Muscle of back (tissue), 13 donors: ENCODE measurements at places on chromosomes 1 and 21.

GRCh38 chr1:67945733-67946374 is 104.6 kb downstream of the DIRAS3 start:
- peak; percentile 66 for DNase-seq

DNA sequence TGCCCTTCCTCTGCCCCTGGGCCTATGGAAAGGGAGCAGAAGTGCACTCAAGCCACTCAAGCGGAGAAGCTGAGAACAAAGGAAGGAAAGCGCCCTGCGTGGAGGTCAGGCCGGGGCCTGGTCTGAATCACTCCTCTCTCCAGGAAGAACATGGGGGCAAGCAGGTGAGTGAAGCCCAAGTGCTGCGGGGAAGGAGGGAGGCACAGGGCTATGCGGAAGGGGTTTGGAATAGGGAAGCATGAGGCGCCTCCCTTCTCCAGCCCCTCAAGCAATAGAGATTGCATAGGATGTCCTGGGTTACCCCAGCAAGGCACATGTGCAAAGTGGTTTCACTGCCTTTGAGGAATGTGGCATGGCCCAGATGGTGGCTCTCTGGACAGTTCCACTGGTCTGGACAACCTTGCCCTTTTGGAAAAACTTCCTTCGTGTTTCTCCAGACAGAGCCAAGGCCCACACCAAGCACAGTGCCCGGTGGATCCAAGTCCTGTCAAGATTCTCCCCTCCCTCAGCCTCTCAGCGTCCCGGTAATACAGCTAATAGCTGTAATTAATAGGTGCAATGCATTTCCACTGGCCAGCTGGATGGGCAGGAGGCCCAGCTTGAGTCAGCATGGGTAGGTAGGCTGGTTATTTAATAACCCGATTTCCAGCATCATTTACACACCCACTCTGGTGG is 13.7 kb downstream of the BLACAT1 start:
- DNase-seq: no peak

GRCh38 chr1:12556368-12556930 is 61.6 kb downstream of the DHRS3 start:
- DNase-seq: peak; percentile 81

DNA sequence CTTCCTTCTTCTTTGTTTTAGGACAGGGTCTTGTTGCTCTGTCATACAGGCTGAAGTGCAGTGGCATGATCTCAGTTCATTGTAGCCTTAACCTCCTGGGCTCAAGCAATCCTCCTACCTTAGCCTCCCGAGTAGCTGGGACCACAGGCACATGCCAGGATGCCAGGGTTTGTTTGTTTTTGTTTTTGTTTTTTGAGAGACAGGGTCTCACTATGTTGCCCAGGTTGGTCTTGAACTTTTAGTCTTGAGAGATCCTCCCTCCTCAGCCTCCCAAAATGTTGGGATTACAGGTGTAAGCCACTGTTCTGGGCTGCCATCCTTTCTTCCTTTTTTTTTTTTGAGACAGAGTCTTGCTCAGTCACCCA is 56.5 kb upstream of the SLC45A1 start:
- DNase-seq: no peak

DNA sequence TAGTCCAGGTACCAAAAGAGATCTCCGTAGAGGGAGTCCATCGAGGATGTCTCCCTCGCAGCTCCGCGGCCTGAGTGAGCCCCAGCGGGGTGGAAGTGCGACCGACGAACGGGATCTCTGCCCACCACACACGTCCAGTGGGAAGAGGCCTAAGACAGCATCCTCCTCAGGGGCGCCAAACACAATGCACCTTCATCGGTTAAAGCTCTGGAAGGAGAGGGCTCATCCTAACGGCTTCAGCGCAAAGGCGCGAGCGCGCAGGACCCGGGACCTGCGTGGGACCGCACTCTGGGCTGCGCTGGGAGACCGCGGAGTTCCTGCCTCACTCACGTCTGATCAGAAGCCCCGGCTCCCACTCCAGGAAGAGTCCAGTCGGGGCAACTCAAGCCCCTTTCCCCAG is 7.6 kb downstream of the SLC25A24 start:
- DNase-seq: no peak

DNA sequence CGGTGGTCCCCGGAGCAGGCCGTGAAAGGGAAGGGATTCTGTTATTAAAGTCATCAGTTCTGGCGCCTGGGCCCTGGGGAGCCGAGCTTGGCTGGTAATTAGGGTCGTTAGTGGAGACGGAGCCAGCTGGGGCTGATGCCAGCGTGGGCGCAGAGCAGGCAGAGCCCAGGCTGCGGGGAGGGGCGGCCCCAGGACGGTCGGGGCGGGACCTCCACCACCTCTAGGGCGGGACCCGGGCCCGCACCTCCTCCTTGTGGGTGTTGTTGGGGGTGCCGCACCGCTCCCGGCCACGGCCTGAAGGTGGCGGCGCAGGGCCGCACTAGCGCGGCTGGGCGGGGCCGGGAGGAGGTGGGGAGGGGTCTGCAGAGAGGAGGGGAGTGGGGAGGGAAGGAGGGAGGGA is 470.6 kb downstream of the PTPRU start:
- DNase-seq: no peak

GRCh38 chr1:228925691-228926090 is 190.4 kb downstream of the RHOU start:
- no peak for DNase-seq

- no peak for DNase-seq
Measured at GRCh38 chr21:42101246-42101645, 30.1 kb downstream of the UMODL1 start.

GRCh38 chr1:194338241-194338948 is 1152.0 kb upstream of the B3GALT2 start:
- DNase-seq: no peak

- no peak for DNase-seq
Measured at GRCh38 chr1:165040641-165041040, 315.9 kb downstream of the LMX1A start.

- no peak for DNase-seq
Measured at GRCh38 chr21:24881506-24881905, 725.8 kb downstream of the MRPL39 start.

DNA sequence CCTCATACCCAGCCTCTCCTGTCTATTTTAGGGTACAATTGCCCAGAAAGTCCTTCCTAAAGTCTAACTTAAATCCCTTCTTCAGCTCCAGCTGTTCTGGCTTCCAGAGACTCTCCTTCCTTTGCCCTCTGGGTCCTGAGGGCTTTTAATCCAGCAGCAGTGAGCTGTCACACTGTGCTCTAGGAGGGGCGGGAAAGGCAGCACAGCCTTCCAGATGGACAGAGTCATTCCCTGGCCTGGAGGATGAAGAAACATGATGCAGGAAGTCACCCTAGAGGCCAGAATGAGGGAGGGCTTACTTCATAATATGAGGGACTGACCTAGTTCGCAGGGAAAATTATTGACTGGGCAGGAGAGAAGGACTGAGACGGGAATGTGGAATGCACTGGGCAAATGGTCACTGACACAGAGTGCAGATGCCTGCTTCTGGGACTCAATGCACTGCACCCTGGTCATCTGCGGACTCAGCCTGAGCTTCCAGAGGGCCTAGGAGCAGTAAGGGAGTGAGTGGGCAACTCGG is 1.3 kb downstream of the SH2D2A start:
- DNase-seq: peak; percentile 76

DNA sequence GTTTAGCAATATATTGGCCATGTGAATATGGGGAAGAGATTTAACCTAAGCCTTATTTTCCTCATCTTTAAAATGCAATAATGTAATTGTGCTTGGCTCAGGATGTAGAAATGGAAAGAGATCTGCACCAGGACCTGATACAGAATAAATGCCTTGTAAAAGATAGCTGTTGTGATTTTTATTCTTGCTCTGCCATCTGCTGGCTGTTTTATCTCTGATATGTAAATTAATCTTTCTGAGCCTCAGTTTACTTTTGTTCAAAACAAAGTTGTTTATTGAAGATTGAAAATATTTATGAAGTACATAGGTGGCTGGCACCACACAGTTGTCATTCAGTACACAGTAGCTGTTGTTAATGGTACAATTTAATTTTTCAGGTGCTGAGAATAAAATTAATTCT is 21.9 kb downstream of the ZYG11B start:
- peak; percentile 20 for DNase-seq

DNA sequence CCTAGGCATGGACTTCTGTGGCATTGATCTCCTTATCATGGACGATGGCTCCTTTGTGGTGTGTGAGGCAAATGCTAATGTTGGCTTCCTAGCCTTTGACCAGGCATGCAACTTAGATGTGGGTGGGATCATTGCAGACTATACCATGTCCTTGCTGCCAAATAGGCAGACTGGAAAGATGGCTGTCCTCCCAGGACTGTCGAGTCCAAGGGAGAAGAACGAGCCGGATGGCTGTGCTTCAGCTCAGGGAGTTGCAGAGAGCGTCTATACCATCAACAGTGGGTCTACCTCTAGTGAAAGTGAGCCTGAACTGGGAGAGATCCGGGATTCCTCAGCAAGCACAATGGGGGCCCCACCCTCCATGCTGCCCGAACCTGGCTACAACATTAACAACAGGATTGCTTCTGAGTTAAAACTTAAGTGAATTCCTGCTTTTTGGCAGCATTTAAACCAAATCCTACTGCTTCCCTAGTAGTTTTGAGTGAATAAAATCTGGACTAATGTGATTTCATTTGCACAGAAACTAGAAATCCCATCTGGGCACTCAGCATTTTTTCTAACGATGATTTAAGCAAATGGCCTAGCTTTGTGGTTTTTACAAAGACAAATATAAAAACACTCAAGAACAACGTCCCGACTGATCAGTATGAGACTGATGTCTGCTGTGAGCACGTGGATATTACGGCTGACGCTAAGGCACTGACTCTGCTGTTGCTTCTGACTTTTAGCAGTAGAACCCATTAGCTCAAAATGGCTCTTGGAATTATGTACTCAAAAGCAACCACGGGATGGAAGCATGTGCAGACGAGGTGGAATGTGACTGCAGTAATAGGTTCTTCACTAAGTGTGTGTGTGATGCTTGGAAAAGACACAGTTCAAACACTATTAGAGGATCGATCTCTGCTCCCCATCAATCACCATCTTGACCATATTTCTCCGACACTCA is 34.2 kb downstream of the RIMKLA start:
- DNase-seq: no peak

DNA sequence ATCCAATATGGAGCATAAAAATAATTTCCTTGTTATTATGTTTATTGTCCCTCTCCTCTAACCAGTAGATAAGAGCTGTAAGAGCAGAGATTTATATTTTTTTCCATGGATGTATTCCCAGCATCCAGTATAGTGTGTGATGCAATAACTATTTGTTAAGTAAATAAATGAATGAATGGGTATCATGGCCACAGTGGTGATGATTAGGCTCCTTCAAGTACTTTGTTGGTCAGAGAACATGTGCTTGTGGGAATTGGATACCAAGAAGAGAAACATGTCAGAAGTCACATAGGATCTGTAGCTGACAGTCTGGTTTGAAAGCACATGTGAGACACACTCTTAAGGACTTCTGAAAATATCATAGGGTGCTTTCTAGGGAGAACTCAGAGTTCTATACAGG is 588.5 kb downstream of the AGBL4 start:
- no peak for DNase-seq

- DNase-seq: no peak
Measured at GRCh38 chr1:243946946-243947345, 96.9 kb upstream of the AKT3 start.

- no peak for DNase-seq
Measured at GRCh38 chr1:74674278-74675048, 871 bp upstream of the ERICH3 start.

GRCh38 chr1:1181938-1182410 is 8.3 kb downstream of the TTLL10 start:
- no peak for DNase-seq

GRCh38 chr1:212488436-212489283 is 55.9 kb downstream of the NENF start:
- DNase-seq: peak; percentile 75

- DNase-seq: no peak
Measured at GRCh38 chr1:26161415-26162219, 2.7 kb downstream of the FAM110D start.

- no peak for DNase-seq
Measured at GRCh38 chr1:193416226-193417024, 230.0 kb upstream of the B3GALT2 start.

DNA sequence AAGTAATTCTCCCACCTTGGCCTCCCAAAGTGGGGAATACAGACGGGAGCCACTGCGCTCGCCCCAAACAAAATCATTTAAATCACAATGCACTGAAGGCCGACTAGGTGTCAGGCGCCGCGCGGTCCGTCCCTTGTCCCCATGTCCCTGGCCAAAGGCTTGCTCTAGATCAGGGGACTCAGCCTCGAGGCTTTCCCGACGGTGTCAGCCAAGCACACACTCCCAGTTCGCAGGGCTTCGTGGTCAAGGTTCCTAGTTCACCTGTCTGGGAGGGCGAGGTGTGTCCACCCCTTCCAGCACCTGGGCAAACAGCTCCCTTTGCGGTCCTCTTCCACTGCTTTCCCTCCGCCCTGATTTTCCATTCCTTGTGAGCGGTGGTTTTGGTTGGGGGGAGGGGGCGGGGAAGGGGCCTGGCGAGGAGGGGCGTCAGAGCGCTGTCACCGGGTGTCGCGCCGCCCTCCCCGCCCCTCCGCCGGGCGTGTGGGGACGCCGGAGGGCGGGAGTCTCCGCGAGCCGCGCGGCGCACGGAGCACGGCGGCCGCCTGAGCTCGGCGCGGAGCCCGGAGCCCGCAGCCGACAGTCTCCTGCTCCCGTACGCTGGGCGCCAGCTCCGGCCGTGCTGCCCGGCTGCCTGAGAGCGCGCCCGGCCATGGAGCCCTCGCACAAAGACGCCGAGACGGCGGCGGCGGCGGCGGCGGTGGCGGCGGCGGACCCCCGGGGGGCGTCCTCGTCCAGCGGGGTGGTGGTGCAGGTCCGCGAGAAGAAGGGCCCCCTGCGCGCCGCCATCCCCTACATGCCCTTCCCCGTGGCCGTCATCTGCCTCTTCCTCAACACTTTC is at the start of gene STUM:
TSS of gene STUM (plus strand) at position 509 of the 838 bp plus-strand sequence. CDS start at position 650, 141 bp downstream.
- peak; percentile 38 for DNase-seq

DNA sequence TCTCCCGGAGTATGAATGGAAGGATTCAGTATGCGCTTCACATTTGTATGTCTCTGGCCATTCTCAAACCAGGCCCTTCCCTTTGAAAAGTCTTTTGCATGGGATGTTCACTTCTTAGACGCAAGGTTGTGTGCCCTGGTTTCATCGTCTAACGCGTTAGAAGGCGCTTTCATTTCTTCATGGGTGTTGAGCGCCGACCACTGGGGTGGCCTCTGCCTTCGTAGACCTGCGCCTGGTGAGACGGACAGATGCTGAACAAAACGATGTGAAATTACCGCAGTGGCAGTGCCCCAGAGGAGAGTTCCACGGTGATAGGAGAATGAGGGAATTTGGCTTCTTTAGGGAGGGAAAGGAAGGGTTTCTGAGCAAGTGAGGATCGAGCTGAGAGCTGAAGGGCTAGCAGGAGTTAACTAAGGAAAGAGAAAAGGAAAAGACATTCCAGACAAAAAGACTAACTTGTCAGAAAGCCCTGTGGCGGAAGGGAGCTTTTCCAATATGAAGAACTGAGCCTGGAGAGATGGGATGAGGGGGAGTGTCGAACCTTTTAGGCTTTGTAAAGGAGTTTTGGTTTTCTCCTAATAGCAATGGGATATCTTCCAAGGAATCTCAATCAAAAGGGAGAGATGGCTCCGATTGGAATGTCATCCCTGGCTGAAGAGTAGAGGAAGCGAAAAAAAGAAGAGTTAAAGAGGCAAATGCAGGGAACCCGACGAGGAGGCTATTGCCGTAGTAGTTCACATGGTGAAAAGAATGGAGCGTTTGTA is 951 bp downstream of the GGPS1 start:
- no peak for DNase-seq

- DNase-seq: no peak
Measured at GRCh38 chr1:33168556-33169289, 13.1 kb downstream of the TRIM62 start.

GRCh38 chr1:71087060-71087459 is 6.2 kb upstream of the ZRANB2 start:
- no peak for DNase-seq

- no peak for DNase-seq
Measured at GRCh38 chr1:54936791-54937190, 43.6 kb upstream of the TMEM61 start.

GRCh38 chr1:36108314-36108713 is 16.7 kb downstream of the COL8A2 start:
- DNase-seq: no peak
